Activated CD8-positive, alpha-beta memory T cell treated with anti-CD3 and anti-CD28 coated beads for 1 hour (primary cell): ENCODE measurements at places on chromosomes 11 and 22.

- no peak for DNase-seq
These were observed 18.8 kb upstream of the PARVA start for GRCh38 chr11:12358302-12359188.

GRCh38 chr11:84290647-84291046 lies 1004.5 kb upstream of the CCDC90B start:
- DNase-seq: no peak

DNA sequence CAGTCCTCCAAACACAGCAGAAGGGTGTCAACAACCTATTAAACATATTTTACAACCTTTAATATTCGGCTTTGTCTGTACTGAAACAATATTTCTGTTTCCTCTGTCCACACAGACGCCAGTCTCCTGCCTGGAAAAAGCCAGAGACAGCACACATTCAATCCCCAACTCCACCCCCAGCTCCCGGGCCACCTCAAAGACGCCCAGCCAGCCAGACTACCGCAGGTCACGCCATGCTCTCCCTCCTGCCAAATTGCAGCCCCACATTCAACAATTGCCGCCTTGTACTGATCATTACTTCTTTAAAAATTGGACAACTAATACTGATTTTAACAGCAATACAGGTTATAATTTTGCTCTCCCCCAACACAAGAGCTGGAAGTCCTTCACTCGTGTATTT lies 1.2 kb downstream of the SERGEF start:
- no peak for DNase-seq

DNA sequence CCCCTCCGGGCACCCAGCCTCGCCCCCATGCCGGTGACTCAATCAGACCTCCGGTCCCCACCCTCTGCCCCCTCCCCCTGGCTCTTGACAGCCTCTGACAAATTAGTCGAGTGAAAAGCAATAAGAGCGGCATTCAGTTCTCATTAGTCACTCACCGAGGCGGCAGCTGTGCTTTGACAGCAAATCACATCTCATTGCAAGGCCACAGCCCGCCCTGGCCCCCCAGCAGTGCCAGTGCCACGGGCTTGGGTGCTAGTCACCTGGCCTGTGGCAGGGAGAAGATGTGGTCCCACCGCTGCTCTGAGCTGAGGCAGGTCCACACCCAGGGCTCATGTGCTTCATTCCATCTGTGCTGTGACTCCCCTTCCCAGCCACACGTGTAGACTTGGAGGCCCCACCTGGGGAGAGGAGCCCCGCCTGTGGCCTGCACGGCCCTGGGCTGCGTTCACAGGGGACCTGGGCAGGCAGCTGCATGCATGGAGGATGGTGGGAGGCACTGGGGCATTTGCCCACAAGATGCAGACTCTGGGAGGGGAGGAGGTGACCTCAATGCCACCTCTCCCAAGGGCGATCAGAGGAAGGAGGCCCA lies 7.4 kb upstream of the TH start:
- no peak for DNase-seq

GRCh38 chr11:108752297-108752751 lies 87.5 kb downstream of the DDX10 start:
- DNase-seq: no peak

DNA sequence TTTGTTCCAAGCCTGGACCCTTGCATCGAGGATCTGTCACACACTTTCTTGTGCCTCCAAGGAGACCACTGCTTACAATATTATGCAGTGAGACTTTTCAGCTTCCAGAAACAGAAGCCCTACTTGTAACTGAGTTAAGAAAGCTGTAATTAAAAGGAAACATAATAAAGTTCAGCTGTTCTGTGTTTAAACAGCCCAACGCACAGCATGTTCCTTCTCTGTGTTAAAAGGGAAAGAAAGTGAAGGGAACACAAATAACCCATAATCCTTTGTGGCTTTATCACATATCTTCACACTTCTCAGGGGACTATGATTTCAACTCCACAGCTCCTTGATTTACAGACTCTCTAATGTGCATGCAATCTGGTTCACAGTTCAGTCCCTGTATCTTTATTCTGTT lies 200.3 kb upstream of the MTNR1B start:
- DNase-seq: no peak

- no peak for DNase-seq
These were observed 14.3 kb upstream of the EFCAB6 start for GRCh38 chr22:43826142-43827002.

- no peak for DNase-seq
These were observed 24.9 kb upstream of the SMIM35 start for GRCh38 chr11:118111744-118112035.
